ENCODE measurements at places on chromosomes 2 and 18. TPM values are rescaled to one million over a fixed set of nuclear protein-coding genes. Genes with fewer than 3 reads are reported as not detected.

DNA sequence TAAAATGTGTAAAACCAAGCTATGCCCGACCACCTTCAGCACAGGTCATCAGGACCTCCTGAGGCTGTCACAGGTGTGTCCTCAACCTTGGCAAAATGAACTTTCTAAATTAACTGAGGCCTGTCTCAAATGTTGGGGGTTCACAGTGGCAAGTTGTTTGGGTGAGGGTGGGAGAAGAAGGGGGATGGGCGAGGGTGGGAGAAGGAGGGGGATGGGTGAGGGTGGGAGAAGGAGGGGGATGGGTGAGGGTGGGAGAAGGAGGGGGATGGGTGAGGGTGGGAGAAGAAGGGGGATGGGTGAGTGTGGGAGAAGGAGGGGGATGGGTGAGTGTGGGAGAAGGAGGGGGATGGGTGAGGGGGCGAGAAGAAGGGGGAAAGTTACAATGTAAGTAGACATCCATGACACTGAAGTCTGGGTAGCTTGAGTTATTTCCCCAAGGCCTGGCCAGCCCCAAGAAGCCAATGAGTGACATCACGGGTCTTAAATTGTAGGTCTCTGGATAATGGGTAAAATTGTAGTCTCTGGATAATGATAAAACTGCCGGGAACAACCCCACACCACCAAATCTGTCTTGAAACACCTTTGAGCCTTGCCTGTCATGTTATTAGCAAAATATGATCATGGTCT lies 56.3 kb downstream of the TIMM21 start:
- DNase-seq: peak; percentile 50

The SLC4A5 gene
- 0.38 TPM for polyA plus RNA-seq

DNA sequence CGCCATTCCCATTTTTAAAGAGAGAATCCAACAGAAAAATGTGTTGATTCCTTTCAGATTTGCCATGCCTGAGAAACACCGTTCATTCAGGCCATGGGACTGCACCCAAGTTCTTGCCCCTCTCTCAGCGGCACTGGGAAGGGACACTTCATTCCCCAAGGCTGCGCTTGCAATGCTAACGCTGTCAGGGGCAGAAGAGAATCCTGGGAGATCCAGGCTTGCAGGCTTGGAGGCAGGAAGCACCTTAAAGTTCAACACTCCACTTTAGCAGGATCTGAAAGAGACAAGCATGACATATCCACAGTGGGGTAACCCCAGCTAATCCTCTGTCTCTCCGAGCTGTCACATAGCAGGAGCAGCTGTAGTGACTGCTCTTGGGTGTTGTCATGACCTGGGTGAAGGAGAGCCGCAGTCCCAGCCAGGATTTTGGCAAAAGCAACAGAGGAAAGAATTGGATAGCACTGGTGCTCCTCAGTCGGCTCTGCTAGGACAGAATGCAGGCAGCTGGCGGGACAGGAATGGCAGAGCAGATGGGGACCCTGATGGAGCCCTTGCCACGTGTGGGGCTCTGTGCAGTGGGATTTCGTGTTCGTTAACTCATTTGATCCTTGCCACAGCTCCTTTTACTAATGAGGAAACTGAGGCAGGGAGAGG lies 22.0 kb upstream of the ODC1 start:
- no peak for DNase-seq

The XIRP2 gene
- polyA plus RNA-seq: 0.10 TPM

GRCh38 chr18:80010551-80010906 lies 22.2 kb upstream of the TXNL4A start:
- no peak for DNase-seq

All from stomach (tissue), 19 donors.